Hematopoietic multipotent progenitor cell treated with erythropoietin and hydrocortisone succinate and interleukin-3 and kit ligand, for 17 days (in vitro differentiated cells): ENCODE measurements at places on chromosomes 11 and 22.

GRCh38 chr11:14114269-14114668 is 151.7 kb downstream of the SPON1 start:
- no peak for DNase-seq

DNA sequence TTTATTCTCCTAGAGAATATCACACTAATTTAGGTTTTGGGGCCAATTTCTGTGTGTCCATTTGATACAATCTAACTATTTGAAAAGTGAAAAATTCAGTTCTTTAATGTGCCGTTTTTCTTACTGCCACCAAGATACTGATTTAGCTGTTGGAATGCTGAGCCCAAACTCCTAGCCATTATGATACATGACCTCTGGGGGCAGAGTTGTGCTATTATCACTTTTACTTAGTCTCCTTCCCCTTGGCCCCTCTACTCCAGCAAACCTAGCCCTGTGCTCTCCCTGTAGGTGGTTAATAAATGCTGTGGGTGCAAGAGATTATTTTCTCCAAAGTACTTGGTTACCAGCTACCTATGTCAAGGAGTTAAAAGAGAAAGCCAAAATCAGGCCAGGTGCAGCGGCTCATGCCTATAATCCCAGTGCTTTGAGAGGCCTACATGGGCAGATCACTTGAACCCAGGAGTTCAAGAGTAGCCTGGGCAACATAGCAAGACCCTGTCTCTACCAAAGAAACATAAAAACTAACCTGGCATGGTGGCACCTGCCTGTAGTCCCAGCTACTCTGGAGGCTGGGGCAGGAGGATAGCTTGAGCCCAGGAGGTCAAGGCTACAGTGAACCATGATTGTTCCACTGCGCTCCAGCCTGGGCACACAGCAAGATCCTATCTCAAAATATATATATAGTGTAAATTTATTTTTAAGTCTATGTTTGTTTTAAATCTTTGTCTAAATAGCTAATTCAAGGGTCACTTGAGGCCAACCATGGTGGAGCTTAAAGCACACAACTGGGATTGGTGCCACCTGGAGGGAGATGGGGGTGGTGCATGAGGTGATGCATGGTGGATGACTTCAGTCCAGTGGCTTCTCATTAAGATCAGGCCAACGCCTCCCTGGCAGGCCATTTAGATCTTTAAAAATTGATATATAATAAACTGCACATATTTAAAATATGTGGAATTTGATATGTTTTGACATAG is 193.2 kb upstream of the PLET1 start:
- DNase-seq, result peak; percentile 67

GRCh38 chr11:44866286-44866685 is 84.4 kb downstream of the TP53I11 start:
- no peak for DNase-seq

DNA sequence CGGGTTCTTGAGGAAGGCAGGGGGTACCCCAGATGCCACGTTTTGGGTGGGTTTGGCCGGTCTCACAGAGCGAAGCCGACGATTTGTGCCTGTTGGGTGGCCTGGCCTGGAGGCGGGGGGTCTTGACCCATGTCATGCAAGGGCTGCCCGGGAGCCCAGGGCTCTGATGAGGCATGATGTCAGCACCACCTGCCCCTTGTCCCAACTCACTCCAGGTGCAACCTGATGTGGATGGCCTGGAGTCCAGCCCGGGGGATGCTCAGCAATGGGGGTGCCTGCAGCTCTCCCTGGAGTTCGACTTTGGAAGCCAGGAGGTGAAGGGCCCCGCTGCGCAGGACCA is 851 bp downstream of the SYT8 start:
- DNase-seq, result no peak

- DNase-seq, result no peak
These were observed 2.2 kb upstream of the TNFRSF13C start for GRCh38 chr22:41928593-41929417.

DNA sequence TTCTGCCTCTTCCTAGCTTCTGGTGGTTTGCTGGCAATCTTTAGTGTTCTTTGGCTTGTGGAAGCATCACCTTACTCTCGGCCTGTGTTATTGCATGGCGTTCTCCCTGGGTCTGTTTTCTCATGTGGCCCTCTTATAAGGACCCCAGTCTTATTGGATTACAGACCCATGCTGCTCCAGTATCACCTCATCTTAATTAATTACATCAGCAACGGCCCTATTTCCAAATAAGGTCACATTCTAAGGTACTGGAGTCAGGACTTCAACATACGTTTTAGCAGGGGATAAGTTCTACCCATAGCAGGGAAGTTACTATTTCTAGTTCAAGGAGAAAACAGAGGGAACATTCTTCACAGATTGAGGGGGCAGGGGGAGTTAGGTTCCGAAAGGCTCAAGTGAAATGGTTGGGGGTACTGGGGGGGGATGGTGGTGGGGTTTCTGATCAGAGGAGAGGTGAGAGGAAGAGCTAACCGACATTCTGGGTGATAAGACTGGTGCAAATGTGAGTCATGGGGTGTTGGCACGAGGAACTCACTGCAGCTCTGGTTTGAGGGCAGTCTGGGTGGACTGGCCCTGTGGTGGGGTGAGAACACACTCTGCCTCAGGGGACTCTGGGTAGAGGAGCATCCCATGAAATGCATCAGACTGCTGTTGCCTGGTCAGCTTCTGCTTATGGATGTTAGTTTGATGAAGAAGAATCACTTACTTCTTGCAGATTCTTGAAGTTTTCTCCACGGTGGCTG is 51.5 kb upstream of the ZBED5 start:
- DNase-seq, result no peak

- DNase-seq, result no peak
These were observed 174.6 kb upstream of the ARHGAP42 start for GRCh38 chr11:100512475-100512874.

GRCh38 chr11:123330471-123330870 is 99.6 kb upstream of the GRAMD1B start:
- no peak for DNase-seq

GRCh38 chr22:24554313-24555164 is at the start of gene GUCD1:
TSS of gene GUCD1 (minus strand) at chr22:24555138. CDS start at chr22:24554991, 147 bp downstream.
- peak; percentile 56 for DNase-seq

DNA sequence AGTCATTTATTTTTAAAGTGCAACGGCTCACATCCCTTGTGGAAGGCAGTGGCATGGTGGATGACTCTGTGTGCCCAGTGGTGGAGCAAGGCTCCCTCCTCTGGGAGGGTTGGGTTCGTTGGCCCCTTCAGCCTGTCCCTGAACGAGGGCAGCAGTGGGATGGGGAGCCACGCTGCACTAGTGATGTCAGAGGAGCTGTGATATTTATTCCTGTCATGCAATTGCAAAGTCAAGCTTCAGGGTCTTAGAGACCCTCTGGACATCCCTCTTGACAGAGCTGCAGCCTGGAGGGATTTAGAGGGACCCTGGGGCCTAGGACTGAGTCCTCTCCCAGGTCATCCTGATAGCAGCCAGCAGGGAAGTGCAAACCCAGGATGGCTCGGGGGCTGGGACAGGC is 78.2 kb upstream of the NARS2 start:
- DNase-seq, result no peak

GRCh38 chr11:75557666-75558494 is 4.2 kb upstream of the SERPINH1 start:
- DNase-seq, result no peak

DNA sequence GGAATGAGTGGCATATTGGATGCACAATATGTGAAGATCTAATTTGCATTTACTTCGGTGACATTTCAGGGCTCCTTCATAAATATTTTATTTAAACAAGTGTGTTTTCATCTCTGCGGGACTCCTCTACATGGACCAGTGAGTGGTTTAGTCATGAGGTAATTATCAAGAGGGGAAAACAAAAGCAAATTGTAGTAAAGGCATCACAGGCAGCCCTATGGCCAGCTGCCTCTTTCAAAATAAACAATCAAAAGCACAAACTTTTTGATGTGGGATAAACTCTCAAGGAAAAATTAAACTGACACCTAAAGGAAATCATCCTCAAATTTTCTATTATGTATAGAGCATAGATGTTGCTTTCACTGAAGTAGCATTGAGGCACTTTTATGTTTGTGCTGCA is 6.0 kb downstream of the SYT9 start:
- DNase-seq, result no peak

- no peak for DNase-seq
These were observed 61.6 kb downstream of the MORC2 start for GRCh38 chr22:30906946-30907345.

- DNase-seq, result no peak
These were observed 1.5 kb downstream of the IGSF9B start for GRCh38 chr11:133955081-133955891.

DNA sequence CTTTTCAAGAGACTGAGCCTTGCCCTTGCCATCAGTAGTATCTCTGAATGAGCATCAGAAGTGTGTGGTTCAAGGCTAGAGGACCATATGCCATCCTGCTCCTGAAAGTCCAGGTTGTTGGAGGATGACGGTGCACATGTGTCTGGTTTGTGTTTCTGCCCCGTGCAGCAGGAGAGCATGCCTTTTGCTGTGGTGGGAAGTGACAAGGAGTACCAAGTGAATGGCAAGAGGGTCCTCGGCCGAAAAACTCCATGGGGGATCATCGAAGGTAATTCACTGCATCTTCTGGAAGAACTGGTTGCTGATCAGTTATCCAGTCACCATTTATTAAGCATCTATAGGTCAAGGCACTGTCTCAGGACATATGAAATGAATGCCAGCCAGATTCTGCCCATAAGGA is 6.1 kb upstream of the WBP2NL start:
- no peak for DNase-seq

- DNase-seq, result no peak
These were observed 9.6 kb upstream of the SC5D start for GRCh38 chr11:121282886-121283502.

- no peak for DNase-seq
These were observed 31.7 kb upstream of the GRAMD4 start for GRCh38 chr22:46588279-46589140.

DNA sequence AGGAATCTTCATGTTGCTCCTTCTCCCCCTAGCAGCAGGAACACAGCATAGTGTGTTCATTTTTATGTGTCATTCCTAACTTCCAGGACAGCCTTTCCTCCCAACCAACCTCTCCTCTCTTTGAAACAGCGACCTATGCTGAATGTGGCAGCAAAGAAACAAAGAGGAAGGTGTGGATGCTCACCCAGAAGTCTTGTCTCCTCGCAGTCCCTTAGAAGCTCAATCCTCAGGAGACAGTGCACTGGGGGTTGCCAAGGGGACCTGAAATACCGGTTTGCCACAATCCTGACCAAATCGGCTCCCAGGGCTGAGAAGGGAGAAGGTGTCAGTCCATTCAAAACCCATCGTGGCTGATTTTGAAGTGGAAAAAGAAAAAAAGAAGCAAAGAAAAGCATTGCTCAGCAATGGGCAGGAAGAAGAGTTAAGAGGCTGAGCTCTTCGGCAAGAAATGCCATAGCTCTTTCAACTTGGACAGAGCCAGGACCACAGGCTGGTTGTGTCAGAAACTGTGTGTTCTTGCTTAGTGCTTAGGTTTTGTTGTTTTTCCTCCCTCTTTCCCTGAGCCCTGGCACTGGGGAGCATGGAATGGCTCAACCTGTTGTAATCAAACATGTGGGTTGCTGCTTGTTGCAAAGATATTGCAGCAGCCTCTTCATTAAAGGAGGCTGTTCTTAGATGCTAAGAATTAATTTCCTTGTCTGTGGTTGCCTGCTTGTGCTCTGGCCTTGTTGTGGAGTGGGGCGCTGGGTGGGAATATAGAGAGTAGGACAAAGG is 30.4 kb upstream of the TENM4 start:
- no peak for DNase-seq

- DNase-seq, result no peak
These were observed 12.1 kb upstream of the XBP1 start for GRCh38 chr22:28812516-28812915.

DNA sequence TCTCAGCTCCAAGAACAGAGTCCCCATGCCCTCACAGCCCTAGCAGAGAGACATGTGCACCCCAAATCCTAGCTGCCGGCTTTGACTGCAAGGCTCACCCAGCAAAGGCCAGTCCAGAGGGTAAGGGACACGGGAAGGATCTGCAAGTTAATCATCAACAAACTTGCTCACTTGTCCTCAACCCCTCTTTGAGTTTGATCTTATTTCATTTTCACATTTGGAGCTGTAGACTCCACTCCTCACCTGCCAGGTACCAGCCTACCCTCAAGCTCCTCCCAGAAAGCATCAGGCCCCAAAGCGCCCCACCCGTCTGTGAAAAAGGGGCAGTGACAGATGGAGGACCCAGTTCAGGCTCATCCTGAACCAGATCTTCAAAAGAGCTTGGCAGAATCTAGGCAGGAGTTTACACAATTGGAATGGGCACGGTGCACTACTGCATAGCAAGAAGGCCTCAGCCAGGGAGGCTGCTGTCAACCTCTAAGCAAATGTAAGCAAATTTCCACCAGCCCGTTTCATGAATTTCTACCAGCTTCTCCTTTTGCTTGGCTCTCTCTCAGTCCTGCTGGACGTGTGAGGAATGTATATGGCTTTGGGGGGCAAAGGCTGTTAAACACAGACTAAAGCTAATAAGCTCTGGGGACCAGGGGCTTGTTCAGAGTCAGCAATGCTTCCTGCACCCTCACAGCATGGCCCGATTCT is 5.5 kb downstream of the EHD1 start:
- no peak for DNase-seq

DNA sequence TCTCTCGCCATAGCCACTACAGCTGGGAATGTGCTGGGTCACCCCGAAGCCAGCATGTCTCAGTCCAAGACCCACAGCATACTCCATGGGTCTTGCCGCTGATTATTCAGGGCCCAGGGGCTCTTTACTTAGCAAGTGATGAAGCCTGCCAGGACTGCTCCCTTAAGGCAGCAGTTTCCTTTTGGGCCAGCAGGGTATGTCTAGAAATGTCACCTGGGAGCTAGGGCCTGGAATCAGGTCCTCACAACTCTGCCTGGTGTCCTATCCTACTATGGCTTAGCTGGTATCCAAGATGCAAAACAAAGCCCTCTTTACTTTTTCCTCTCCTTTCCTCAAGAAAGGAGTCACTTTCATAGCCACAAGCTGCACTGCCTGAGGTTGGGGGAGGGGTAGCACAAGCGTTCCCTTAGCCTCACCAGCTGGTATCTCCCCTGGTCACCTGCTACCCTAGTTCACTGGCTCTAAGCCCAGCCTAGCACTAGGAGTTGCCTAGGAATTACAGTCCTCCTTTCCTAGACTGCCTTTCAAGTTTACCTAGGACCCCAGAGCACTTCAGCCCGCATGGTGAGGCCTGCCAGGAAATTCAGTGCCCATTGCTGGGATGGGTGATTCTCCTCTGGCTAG is 22.6 kb upstream of the NCR3LG1 start:
- no peak for DNase-seq

DNA sequence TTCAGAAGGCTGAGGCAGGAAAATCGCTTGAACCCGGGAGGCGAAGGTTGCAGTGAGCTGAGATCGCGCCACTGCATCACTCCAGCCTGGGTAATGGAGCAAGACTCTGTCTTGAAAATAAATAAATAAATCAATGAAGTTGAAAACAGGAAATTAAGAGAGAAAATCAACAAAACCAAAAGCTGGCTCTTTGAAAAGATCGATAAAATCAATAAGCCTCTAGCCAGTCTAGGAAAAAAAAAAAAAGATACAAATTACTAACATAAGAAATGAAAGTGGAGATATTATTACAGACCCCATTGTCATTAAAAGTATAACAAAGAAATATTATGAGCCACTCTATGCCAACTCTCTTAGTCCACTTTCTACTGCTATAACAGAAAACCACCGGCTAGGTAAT is 48.0 kb upstream of the NUP160 start:
- DNase-seq, result no peak
